ENCODE measurements at places on chromosomes 4 and X.

DNA sequence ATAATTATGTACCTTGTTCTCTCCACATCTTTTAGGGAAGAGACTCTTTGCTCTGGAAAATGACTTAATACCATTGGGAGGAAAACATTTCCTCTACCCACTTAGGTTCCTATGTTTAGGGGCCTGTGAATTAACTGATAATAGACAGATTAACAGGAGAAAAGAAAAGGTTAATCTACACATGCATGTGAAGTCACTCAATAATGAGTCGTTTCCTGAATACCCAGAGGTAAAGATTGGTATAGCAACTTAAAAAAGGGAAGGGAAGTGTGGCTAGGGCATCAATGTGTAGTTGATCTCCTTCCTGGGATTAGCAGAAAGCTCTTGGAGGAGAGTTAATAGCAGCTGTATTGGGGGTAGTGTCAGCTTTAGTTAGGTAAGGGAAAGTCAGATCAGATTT, 419.5 kb upstream of the ATOH1 start:
- DNase-seq: no peak

- DNase-seq: no peak
Measured at GRCh38 chr4:52964011-52964410, 101.9 kb downstream of the RASL11B start.

GRCh38 chr4:1996866-1997611, 11.7 kb downstream of the NELFA start:
- no peak for DNase-seq

- no peak for DNase-seq
Measured at GRCh38 chrX:155857561-155857960, 23.6 kb upstream of the VAMP7 start.

DNA sequence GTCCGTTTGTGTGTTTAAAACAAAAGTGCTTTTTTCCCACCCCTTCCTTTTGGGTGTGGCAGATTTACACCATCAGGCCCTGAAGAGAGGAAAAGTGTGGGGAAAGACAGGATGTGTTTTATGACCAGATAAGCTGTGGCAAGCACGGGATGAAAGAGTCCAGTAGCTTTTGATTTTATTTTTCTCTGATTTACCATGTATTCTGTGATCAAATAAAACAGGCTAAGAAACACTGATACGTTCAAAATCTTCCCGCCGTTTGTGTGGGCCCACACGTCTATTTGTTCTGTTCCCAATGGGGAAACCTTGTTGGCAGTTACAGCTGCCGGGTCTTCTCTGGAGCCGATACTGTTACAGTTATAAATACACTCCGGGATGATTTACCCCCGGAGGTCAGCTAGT, 10.8 kb downstream of the LRP2BP start:
- DNase-seq: no peak

GRCh38 chr4:153296040-153296823, 48.3 kb upstream of the MND1 start:
- no peak for DNase-seq

DNA sequence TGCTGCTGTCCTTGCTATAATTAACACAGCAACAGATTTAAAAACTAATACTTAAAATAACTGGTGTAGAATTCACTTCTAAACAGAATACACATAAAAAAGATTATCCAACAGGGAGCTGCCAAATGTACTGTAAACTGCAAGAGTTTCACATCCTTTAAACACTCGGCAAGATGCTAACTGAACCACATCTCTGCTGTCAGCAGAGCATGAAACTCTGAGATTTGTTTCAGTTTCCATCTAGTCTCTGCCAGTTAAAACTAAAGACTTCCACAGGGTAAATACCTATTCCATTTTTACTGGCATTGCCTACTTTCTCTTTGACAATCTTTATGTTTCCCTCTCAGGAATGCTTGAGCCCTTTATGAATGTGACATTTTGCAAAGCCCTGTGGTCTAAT, 127.7 kb downstream of the SLC7A11 start:
- DNase-seq: no peak

DNA sequence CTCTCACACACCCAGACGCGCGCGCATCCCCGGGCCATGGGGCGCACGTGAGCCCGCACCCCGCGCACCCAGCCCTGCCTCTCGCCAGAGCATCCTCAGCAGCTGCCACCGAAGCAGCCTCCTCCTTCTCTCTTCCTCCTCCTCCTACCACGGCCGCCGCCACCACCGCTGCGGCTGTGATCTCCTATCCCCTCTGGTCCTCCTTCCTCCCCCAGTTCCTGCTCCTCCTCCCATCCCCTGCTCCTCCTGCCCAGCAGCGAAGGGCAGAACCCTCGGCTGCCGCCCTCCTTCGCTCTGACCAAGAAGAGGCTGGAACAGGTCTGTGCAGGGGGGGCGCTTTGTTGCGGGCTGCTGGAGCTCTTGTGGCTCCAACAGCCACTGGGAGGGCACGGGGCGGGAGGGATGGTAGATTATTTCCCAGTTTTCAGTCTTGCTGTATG, 148.7 kb upstream of the CHRDL1 start:
- DNase-seq: no peak

DNA sequence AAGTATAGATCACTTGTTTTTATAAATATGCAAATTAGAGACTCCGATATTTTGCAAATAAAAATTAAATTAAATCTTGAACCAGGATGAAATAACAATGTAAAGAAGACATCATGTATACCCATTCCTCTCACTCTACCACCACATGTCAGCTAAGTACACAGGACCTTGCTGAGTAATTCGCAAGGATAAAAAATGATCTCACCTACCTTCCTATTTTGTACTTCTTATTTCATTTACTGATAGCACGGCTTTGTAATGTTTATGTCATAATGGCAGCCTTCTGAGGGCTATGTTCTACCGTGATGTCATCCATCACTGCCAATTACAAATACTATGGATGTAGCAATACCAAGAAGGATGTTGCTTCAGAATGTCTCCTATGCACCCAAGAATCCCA, 10.9 kb upstream of the SMR3B start:
- no peak for DNase-seq

- DNase-seq: no peak
Measured at GRCh38 chrX:121569609-121570008, 522.2 kb downstream of the GLUD2 start.

DNA sequence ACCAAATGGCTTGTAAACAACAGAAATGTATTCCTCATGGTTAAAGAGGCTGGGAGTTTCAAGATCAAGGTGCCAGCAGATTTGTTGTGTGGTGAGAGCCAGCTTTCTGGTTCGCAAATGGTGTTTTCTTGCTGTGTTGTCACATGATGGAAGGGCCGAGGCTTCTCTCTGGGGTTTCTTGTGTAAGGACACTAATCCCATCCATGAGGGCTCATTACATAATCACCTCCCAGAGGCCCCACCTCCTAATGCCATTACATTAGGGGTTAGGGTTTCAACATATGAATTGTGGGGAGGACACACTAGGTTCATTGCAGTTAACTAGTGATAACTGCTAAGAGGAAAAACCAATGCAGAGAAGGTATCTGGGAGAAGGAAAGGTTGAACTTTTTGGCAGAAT, 103.5 kb upstream of the ENPEP start:
- no peak for DNase-seq

- no peak for DNase-seq
Measured at GRCh38 chr4:74100531-74100930, 1.5 kb upstream of the CXCL2 start.

DNA sequence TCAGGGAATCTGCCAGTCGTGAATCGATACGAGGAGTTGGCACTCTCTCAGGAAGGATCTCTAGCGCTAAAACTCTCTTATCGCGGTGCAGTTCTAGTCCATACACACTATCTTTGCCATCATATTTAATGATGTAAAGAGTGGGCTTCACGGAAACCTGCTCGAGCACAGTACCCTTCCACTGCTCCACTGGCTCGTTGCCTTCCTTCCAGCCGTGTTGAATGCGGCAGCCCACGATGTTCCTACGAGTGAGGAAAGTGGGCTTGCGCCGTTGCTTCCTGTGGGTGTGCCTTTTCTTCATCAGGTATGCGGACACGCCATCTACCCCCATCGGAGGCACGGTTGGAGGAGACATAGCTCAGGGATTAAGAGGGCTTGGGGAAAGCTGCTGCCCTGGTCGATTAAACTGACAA, 661 bp downstream of the SPIN4 start:
- DNase-seq: peak; percentile 24

GRCh38 chr4:183053681-183054080, 45.4 kb upstream of the WWC2 start:
- DNase-seq: no peak

DNA sequence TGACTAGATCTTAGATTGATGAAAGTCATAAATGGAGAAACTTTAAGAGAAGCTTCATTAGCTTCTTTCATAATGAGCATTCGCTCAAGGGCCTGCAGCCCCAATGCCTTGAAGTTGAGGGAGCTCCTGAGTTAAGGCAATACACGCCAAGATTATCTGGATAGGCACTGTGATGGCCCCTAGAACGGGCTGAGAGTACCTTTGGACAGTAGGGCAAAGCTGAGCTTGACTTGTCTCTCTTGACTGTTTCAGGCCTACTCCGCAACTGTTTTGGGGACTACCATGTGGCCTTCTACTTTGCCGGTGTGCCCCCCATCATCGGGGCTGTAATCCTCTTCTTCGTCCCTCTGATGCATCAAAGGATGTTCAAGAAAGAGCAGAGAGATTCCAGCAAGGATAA, 83.3 kb downstream of the RLIM start:
- no peak for DNase-seq

DNA sequence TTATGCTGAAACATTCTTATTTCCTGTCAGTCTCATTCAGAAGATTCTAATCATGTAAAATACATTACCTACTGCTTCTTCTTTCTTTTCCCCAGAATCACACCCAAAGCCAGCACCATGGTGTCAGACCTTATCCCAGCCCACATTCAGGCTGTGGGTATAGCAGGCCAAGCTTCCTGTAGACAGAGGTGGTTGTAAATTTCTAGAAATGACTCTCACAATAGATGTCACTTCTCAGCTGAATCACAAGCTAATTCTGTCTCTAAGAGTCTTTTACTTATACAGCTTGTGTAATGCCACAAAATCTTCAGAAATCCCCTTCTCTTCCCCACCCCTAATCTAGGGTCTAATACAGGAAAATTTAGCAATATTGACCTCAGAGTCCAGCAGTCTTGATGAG, 239.6 kb downstream of the PARM1 start:
- DNase-seq: no peak

GRCh38 chrX:10174810-10175209, 18.0 kb downstream of the CLCN4 start:
- DNase-seq: no peak

DNA sequence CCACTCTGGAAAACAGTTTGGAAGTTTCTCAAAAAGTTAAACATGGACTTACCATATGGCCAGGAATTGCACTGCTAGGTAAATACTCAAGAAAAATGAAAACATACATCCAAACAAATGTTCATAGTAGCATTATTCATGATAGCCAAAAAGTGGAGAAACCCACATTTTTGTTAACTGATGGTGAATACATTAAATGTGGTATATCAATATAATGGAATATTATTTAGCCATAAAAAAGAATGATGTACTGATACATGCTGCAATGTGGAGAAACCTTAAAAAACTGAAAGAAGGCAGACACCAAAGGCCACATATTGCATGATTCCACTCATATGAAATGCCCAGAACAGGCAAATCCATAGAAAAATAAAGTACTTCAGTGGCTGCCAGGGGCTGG, 79.1 kb downstream of the SHROOM3 start:
- no peak for DNase-seq

DNA sequence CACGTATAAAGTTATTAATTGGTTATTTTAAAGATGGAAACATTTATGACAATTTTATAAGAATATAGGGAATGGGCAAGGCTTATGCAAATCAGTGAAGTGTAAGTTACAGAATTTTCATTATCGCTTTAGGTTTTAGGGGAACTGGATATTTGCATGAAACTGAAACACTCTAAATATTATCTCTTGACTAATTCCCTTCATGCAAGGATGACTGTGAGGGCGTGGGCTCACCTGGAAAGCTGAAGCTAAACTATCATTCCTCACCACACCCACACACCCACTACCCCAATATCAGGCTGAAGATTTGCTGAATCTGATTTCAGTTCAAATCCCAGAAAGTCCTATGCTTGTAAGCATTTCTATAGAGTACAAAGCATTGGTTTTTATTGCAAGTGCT, 81.7 kb upstream of the ARHGAP24 start:
- no peak for DNase-seq

- no peak for DNase-seq
Measured at GRCh38 chrX:151488677-151489076, 74.8 kb upstream of the PASD1 start.

DNA sequence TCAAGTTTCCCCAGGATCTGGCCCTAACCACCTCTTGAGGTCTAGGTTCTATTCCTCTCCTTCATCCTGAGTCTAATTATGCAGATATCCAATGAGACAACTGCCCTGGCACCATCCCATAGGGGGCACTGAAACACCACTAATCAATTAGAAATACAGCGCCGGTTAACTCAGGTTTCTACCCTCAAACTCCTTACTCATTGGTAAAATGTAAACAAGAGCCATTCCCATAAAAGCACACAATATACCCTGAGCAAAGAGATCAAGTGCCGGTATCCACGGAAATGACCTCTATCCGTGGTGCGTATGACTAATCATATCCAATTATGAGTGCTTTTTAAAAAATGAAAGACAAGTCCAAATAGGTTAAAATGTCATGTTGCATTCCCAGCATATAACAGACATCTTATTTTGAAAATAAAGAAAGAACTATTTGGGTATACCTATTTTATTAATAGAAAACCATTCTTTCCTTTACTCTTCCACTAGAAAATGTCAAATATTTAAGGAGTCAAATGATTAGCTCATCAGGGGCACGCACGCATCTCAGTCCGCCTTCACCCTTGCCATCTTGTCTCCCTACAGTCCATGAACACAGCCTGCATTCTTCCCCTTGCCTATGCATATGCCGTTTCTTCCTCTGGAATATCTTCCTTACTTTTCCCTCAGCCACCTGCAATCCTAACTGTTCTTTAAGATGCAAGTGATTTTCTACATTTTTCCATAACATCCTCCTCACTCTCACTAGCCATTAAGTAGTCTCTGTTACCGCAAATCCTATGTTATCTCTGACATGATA, 141.1 kb downstream of the MAML3 start:
- peak; percentile 80 for DNase-seq

- no peak for DNase-seq
Measured at GRCh38 chr4:11650801-11651596, 222.3 kb upstream of the HS3ST1 start.

DNA sequence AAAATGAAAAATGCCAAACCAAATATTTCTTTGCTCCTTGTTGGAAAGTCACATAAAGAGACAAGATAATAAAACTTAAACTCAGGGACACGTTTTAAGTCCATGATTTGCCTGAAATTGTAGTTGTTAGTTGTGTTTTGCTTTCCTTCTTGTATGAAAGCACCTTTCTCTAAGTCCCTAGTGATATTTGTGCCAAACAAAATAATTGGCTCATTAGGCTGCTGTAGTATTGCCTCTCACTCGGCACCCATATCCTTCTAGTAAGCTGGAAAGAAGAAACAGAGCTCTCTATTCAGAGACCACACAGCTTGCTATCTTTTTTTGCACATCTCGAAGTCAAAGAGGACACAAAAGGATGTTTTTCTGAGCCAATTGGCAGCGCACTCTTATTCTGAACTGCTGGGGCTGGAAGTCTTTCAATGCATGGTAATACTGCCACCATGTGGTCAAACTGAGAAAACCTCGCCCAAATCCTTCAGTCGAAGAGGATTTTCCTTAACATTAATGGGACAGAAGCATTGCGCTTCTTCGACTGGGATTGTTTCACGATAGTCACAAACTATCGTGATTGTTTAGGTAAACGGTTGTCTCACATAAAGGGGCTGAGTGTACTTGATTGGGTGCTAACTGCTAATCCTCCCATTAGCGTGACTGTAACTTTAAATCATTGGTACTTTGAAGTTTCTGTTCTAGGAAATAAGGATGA, 571.9 kb upstream of the LCORL start:
- DNase-seq: peak; percentile 58

GRCh38 chr4:16194214-16194613, 32.1 kb downstream of the TAPT1 start:
- DNase-seq: no peak
